ENCODE measurements at places on chromosomes 2 and 18. TPM values are rescaled to one million over a fixed set of nuclear protein-coding genes. Genes with fewer than 3 reads are reported as not detected.

DNA sequence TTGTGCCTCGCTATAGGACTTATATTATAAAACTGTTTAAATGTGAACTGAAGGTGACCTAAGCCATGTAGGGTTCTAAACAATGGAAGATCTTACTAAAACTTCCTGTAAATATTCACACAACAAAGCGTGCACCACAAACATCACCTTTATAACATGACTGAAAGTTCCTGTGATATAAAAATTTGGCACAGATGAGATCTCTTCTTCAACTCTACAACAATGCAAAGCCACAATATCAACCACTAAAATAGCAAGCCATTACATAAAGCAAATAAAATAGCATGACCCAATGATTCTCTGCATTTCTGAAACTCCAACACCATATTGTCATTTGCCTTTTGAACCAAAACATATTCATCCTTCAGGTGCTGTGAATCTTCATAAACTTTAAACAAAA lies 3.5 kb downstream of the YES1 start:
- H3K36me3 ChIP-seq = peaks cover 9% of the 10 kb centered on the region
- no peaks in the 10 kb centered on the region for H3K27me3 ChIP-seq
- peak; percentile 40 for DNase-seq

Gene ROCK1
- 75.8 TPM for total RNA-seq

DNA sequence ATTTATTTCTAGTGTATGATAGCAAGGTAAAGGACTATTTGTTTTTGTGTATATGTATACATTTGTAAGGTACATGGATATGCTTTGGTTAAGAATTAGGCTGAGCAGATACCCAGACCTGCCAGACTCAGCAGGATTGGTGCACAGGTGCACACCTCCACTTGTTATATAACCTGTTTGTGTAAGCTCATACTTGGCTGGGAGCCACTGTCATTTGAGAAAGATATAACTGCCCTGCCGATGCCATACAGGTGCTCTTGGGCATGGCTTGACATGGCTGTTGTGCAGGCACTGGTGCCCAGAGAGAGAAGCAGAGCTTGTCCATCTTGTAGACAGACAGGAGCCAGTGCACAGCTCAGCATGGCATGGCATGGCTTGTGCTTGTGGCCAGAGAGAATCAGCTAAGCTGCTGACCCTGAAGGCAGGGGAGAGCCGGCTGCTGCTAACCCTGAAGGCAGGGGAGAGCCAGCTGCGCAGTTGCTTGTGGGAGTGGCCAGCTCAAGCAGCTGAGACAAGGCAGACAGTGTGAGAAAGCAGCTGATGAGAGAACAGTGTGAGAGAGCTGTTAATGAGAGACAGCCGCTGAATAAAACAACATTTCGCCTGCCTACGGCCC lies 136.5 kb downstream of the RNF144A start:
- H3K27ac ChIP-seq = no peak overlapping the region
- H3K4me1 ChIP-seq = peaks cover 27% of the 10 kb centered on the region
- no peak for DNase-seq
- H3K27me3 ChIP-seq = no peaks in the 10 kb centered on the region

DNA sequence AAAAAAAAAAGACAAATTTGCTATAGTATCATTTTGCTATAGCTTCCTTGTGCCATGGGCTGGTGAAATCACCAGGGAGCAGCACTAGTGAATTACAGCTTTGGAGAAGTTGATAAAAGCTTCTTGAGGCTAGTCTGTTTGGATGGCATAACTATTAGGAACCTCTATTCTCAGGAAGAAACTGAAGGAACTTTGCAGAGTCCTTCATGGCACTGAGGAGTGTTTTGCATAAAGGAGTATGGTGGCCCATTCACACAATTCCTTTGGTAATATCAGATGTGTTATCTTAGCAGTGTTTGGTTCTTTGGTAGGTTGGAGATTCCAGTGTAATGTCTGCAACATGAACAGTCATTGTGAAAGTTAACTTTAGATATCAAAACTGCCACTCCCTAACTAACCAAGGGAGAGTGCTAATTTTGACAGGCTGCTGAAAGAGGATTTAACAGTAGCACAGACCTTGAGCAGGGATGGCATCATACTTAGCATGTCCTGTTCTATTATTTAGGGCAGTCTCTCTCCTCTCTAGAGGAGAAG lies 76.6 kb upstream of the ZFP36L2 start:
- no peak for DNase-seq
- H3K27ac ChIP-seq = no peak overlapping the region
- no peaks in the 10 kb centered on the region for H3K4me1 ChIP-seq

DNA sequence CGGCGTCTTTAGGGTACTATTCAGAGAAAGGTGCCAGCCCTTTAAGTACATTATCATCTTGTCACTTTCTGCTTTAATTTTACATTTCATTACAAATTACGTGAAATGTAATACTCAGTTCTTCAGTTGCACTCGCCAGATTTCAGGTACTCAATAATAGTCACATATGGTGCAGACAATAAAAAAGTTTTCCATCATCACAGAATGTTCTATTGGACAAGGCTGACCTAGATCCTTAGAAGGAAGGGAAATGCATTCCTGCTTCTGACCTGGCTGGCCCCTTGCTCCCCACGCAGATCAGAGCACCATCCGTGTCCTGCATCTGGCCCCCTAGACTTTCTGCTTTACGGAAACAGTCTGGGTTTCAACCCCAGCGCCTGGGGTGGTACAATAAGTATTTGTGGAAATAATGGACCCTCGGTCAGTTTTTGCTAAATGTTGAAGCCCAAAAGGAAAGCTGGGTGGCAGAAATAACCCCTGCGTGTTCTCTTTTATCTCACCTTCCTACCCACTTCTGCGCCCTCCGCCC lies 681 bp upstream of the C2orf72 start:
- no peak overlapping the region for H3K4me3 ChIP-seq
- no peak overlapping the region for H3K27ac ChIP-seq
- DNase-seq = no peak
- peaks cover 6% of the 10 kb centered on the region for H3K27me3 ChIP-seq
- no peaks in the 10 kb centered on the region for H3K36me3 ChIP-seq
- no peaks in the 10 kb centered on the region for H3K4me1 ChIP-seq

DNA sequence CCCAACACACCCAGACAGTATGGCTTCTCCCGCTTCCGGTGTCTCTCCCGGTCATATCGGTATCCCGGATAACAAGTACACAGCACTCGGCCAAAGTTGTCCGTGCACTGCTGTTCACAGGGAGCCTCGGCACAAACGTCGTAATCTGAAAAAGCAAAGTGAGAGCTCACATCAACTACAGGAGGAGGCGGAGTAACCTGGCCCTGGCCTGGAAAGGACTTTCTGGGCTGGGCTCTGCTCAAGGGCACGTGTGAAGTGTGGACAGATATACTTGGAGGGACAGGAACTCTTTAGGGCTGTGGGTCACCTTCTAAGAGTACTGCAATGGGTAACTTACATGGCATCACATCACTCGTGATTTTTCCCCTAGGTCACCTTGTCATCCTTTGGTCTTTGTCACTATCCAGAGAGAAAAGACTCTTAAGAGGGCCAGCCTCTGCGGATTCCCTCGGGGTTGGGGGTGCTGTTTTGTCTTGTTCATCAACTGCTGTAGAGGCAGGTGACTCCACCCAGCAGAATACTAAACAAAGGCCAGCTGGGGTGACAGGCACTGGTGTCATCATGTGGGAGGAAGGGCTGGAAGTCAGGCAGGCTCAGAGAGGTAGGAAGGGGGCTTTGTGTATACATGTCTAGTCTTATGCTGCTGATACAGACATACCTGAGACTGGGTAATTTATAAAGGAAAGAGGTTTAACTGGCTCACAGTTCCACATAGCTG lies 110.6 kb upstream of the LMAN1 start:
- no peak overlapping the region for H3K27ac ChIP-seq
- H3K27me3 ChIP-seq = no peaks in the 10 kb centered on the region
- no peaks in the 10 kb centered on the region for H3K4me1 ChIP-seq
- H3K4me3 ChIP-seq = no peak overlapping the region
- no peak for DNase-seq
- H3K36me3 ChIP-seq = no peaks in the 10 kb centered on the region

- H3K4me1 ChIP-seq = no peaks in the 10 kb centered on the region
- no peak for DNase-seq
- no peaks in the 10 kb centered on the region for H3K27me3 ChIP-seq
- no peak overlapping the region for H3K4me3 ChIP-seq
These were observed 396.0 kb upstream of the SMIM21 start for GRCh38 chr18:75823471-75823870.

Gene SIGLEC15
- not detected for total RNA-seq

DNA sequence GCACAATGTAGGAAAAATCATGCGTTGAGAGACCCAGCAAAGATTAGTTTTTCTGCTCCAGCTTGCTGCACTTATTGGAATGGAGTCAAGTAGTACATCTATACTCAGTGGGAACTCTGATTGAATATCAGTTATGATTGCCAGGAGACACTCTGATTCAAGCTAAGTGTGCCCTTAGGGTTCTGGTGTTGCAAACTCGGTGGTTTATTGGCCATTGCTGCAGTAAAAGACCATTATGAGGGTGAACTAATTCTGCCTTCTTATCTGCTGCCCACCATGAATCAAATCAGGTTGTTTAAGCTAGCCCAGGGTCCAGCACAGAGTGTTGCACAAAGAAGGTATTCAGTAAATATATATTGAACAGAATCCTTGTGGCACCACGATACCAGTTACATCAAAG lies 74.8 kb upstream of the GLS start:
- H3K27me3 ChIP-seq = no peaks in the 10 kb centered on the region
- no peaks in the 10 kb centered on the region for H3K4me1 ChIP-seq
- no peak overlapping the region for H3K27ac ChIP-seq
- no peak overlapping the region for H3K4me3 ChIP-seq
- H3K36me3 ChIP-seq = no peaks in the 10 kb centered on the region
- DNase-seq = no peak

Gene DPP4
- 41.2 TPM for total RNA-seq

Gene SPP2
- not detected for total RNA-seq

DNA sequence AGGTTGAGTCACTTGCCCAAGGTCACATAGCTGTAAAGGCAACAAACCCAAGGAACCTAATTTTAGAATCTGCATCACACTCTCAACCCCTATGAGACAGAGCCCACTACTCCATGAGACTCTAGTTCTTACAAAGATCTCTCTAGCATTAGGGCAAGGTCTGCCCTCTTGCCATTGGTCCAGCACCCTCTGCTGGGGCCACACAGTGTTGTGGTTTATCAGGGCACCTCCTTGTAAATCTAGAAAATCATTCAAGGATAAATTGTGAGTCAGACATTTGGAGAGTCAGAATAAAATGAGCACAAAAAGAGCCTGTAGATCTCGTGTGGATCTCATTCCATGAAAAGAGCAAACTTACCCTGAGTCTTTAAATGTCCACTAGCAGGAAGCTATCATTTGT lies 91.2 kb downstream of the SLC8A1 start:
- H3K4me3 ChIP-seq = no peak overlapping the region
- H3K27me3 ChIP-seq = no peaks in the 10 kb centered on the region
- no peak overlapping the region for H3K27ac ChIP-seq
- H3K4me1 ChIP-seq = no peaks in the 10 kb centered on the region
- no peaks in the 10 kb centered on the region for H3K36me3 ChIP-seq

DNA sequence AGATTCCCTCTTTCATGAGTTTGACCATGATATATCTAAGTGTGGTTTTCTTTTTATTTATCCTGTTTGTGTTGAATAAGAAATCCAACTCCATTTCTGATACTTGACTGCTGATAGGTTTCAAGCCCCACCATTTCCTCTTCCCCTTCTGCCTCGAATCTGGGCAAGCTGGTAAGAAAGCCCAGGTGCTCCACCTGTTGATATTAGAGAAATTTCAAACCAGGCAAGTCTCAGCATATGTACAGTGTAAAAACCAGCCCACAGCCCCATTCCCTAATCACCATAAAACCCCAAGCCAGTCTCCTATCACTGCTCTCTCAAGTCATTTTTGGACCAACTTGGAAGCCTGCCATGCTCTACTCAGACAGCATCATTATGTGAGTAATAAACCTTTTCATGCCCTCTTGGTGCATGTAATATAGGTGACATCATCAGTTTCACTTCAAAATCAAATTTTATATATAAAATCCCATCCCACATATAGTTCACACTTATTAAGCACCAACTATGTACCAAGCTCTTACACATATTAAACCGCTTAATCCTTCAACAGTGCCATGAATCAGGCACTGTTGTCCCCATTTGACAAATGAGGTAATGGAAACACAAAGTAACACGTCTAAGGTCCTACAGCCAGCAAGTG lies 46.6 kb downstream of the SMAD2 start:
- H3K36me3 ChIP-seq = no peaks in the 10 kb centered on the region
- DNase-seq = no peak
- peaks cover 6% of the 10 kb centered on the region for H3K4me1 ChIP-seq
- no peak overlapping the region for H3K27ac ChIP-seq
- no peaks in the 10 kb centered on the region for H3K27me3 ChIP-seq
- no peak overlapping the region for H3K4me3 ChIP-seq

- no peak overlapping the region for H3K4me3 ChIP-seq
- DNase-seq = no peak
These were observed 50.3 kb upstream of the ETAA1 start for GRCh38 chr2:67346718-67347407.

Gene CHPF
- 5.9 TPM for total RNA-seq

DNA sequence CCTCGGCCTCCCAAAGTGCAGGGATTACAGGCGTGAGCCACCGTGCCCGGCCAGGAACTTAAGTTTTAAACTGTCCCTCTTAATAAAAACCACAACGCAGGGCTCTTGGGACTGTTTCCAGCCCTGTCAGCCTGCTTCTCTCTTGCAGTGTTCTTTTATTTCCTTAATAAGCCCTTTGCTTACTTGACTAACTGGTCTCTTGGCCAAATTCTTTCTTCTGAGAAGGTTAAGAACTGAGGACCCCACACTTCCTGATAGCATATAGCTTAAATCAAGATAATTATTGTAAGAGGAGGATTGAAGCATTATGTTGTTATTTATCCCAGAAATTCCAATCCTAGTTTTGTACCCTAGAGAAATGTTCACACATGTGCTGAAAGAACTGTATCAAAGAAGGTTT lies 128.2 kb upstream of the UXS1 start:
- no peak overlapping the region for H3K27ac ChIP-seq
- H3K4me1 ChIP-seq = no peaks in the 10 kb centered on the region
- H3K27me3 ChIP-seq = no peaks in the 10 kb centered on the region
- H3K36me3 ChIP-seq = no peaks in the 10 kb centered on the region
- no peak overlapping the region for H3K4me3 ChIP-seq
- DNase-seq = no peak

DNA sequence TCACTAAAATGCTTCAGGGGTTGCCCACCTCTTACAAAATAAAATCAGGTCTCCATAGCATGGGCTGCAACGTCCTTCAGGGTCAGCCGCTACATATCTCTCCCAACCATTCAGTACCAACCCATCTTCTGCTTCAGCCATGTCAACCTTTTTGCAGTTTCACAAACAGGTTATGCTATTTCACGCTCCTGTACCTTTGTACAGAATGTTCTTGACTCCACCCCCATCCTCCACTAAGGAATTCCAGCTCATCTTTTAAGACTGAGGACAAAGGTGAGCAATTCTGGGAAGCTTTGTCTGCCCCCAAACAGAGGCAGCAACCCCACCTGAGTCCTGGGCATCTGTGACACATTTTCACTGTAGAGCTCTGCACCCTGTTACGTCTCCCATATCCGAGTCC lies 8.8 kb upstream of the EVA1A start:
- no peak overlapping the region for H3K4me3 ChIP-seq
- H3K27ac ChIP-seq = no peak overlapping the region
- no peaks in the 10 kb centered on the region for H3K27me3 ChIP-seq
- no peaks in the 10 kb centered on the region for H3K4me1 ChIP-seq
- DNase-seq = no peak

Gene KCNJ3
- not detected for total RNA-seq

Gene CENPA
- not detected for total RNA-seq

Measured in naive thymus-derived CD4-positive, alpha-beta T cell (primary cell).